ENCODE measurements at places on chromosomes 6 and 20.

- peak; percentile 47 for DNase-seq
Measured at GRCh38 chr6:154039231-154039842, at the start of gene OPRM1. OPRM1 (plus strand) TSS chr6:154039240; CDS start chr6:154039545, 305 bp downstream.

- no peak for DNase-seq
Measured at GRCh38 chr6:41256383-41256782, 28.2 kb downstream of the TREML4 start.

DNA sequence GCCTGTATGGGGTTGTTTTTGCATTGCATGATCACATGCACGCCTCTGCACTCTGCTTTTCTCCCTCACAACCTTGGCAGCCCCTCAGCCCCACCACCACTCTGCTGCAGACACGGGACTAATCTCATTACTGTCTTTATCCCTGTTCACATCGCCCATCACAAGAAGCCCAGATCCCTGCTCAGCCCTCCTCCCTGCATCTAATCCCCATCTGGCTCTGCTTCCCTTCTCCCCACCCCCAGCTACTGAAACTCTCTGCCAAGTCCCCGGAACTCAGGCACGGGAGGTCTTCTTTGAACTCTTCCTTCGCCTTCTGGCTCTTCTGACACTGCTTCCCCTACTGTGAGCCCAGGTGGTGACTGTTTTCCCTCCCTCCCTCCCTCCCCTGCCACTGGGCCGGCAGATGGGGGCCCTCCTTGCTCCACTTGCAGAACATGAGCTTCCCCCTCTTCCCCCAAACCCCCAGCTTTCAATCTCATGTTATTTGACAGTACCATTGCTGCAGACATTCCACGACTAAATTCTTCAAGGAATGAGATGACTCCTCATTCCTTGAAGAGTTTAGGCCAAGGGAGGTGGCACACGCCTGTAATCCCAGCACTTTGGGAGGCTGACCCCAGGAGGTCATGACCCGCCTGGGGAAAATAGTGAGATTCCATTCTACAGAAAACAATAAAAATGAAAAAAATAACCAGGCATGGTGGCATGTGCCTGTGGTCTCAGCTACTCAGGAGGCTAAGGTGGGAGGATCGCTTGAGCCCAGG, 21.9 kb upstream of the TULP1 start:
- DNase-seq: no peak

DNA sequence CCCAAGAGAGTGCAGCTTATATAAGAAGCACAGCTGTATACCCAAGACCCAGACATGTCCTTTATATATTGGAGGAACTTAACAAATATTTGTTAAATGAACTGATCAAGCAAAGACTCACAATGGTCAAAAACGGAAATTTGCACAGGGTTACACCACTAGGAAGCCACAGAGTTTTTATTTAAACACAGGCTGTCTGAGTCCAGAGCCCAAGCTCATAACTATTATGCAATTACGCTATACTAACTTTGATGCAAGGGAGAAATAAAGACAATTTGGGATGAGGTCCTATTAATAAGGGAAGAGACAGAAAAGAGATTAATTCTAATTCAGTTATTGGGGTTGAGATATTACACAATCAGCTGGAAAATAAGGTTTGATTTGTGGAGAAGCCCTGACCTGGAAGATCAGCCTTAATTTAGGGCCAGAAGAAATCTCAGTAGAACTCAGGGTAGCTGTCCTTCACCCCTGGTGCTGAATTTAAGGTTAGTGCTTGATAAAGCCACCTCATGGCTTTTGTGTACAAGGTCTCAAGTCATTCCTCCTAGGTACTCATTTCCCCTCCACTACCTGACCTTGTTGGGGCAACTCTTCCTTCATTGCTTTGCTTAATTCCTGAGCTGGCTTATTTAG, 10.5 kb upstream of the ZNF334 start:
- DNase-seq: no peak

GRCh38 chr6:143026696-143027449, 33.8 kb upstream of the AIG1 start:
- DNase-seq: peak; percentile 53

- DNase-seq: no peak
Measured at GRCh38 chr6:153044295-153044694, 41.8 kb upstream of the MTRF1L start.

DNA sequence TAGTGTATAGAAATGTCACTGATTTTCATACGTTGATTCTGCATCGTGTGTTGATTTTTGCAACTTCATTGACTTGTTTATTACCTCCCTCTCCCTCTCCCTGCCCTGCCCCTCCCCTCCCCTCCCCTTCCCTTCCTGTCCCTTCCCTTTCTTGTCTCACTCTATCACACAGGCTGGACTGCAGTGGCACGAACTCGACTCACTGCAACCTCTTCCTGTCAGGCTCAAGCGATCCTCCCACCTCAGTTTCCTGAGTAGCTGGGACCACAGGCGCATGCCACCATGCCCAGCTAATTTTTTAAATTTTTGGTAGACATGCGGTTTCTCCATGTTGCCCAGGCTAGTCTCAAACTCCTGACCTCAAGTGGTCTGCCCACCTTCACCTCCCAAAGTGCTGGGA, 19.2 kb upstream of the PPP1R14C start:
- DNase-seq: no peak

- peak; percentile 48 for DNase-seq
Measured at GRCh38 chr6:31356216-31356945, 598 bp downstream of the HLA-B start.

DNA sequence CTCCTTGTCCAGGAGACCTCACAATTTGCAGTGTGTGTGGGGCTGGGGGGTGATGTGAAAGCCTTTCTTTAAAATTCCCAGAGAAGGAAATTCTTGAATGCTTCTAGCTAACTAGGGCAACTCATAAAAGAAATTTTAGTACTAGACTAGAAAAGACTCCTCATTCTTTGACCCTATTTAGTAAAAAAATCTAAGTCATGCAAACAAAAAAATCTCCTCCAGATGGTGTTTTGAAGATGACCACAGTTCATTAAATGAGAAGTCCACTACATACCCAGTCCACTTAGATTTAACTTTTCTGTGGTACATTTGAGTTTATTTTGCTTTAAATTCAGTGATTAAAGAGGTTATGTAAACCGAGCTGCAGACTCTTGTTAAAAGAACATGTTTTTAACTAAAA, 67.5 kb downstream of the NDUFAF5 start:
- DNase-seq: no peak

GRCh38 chr6:52635049-52635577, 35.8 kb upstream of the TMEM14A start:
- DNase-seq: no peak

GRCh38 chr6:31727034-31727716, 1.9 kb downstream of the DDAH2 start:
- DNase-seq: no peak

- DNase-seq: no peak
Measured at GRCh38 chr6:118500130-118501015, 47.7 kb upstream of the PLN start.

- no peak for DNase-seq
Measured at GRCh38 chr6:158642097-158642601, 2.4 kb downstream of the DYNLT1 start.

GRCh38 chr6:135784507-135784906, 67.0 kb upstream of the PDE7B start:
- DNase-seq: no peak

GRCh38 chr6:3419624-3420272, 37.1 kb downstream of the SLC22A23 start:
- DNase-seq: no peak

- DNase-seq: no peak
Measured at GRCh38 chr20:63090052-63090451, 83.3 kb upstream of the BHLHE23 start.
